ENCODE measurements at places on chromosomes 7 and 10. TPM values are rescaled to one million over a fixed set of nuclear protein-coding genes. Genes with fewer than 3 reads are reported as not detected.
A peak's percentile ranks its signal among the peaks of the same experiment; 100 is the strongest.

SEMA3D gene
- not detected for total RNA-seq

LIPM gene
- not detected for total RNA-seq

TET1 gene
- under 0.01 TPM for total RNA-seq

CCDC172 gene
- total RNA-seq: not detected

POU6F2 gene
- total RNA-seq: not detected

CREB5 gene
- 1.3 TPM for total RNA-seq

ANKRD61 gene
- not detected for total RNA-seq

GRCh38 chr7:108557617-108558016 is 11.9 kb downstream of the THAP5 start:
- no peak for DNase-seq

GRCh38 chr10:19952224-19953010 is 136.2 kb downstream of the PLXDC2 start:
- no peak for DNase-seq

DNA sequence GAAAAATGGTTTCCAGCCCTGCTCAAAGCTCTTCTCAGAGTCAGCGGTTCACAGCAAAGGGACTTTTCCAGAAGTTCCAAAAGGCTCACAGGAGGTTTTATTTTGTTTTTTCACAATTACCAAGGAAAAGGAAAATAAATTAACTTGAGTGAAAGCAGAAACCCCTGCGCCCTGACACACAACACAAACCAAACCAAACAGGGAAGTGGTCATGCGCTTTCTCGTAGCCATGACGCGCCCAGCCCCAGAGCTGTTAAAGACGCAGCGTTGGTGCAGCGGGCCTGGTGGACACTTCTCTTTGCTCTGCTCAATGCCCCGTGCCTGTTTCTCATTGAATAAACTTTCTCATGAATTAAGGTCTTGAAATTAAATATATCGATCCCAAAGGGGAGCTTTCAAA is 134.4 kb upstream of the LYZL2 start:
- DNase-seq: no peak

DNA sequence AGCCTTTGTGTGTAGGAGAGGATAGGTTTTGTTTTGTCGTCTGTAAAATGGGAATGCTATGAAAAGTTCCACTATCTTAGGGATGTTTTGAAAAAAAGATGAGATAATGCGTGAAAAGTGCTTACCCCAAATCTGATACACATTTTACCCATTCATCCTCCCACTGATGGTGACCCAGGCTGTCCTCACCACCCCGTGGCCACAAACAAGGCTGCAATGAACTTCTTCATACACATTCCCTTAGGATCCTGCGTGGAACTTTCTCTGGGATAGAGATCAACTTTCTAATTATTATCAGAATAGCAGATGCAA is 399 bp upstream of the OGDHL start:
- DNase-seq: no peak

GRCh38 chr7:30612658-30613265 is 18.1 kb downstream of the GARS1 start:
- DNase-seq: no peak

DNA sequence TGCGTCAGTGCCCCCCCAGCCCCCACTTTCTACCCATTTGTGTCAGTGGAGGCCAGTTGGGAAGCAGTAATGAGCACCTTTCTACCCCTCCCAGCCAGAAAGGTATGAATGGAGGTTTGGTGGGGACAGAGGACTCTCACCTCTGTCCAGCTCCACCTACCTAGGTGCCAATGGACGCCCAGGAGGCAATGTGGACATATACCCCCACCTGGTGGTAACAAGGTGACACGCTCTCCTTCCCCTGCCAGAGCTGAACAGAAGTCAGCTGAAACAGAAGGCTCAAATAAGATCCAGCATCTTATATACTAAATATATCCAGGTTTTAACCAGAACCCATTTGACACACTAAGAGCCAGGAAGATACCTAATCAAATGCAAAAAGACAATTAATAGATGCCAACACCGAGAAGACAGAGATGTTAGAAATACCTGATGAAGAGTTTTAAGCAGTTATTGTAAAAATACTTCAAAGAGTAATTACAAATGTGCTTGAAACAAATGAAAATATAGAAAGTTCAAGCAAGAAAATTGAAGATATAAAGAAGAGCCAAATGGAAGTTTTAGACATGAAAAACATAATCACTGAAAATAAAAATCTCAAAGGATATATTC is 18.4 kb upstream of the SORCS3 start:
- DNase-seq: peak; percentile 61

DNA sequence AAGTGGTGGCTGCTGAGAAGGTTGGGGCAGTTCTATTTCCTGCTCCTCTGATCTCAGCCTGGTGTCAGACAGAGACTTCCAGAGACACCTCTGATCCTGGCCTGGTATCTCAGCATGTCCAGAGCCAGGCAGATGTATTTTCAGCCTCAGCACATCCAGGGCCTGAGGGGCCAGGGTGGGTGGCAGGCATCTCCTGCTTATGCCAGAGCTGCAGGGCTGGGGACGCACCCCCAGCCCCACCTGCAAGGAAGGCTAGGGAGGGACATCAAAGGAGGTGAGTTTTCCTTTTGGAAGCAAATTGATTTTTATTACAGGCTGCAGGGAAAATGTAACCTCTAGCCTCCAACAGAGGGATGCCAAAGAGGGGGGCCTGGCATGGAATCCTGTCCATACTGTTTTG is 36.7 kb downstream of the CFAP46 start:
- DNase-seq: no peak

DNA sequence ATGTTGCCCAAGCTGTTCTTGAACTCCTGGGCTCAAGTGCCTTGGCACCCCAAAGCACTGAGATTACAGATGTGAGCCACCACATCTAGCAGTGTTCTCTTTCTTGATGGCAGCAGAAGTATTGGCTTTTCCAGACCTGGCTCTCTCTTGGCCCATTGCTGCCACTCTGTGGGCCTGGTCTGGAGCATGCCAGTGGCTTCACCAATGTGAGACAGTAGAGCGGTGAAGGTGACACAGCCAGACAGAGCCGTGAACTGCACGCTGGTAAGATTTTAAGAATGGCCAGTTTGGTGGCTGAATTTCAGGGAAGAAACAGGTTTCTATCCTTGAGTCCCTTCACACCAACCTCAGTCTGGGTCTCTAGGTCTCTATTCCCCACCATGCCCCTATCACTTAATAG is 552.7 kb upstream of the NRP1 start:
- DNase-seq: no peak

- DNase-seq: no peak
Observed at GRCh38 chr10:100349087-100349486, 2.1 kb downstream of the SCD start.

- DNase-seq: peak; percentile 55
Observed at GRCh38 chr10:90787393-90788198, 70.2 kb downstream of the HTR7 start.

- no peak for DNase-seq
Observed at GRCh38 chr10:12589791-12590190, 240.4 kb downstream of the CAMK1D start.

DNA sequence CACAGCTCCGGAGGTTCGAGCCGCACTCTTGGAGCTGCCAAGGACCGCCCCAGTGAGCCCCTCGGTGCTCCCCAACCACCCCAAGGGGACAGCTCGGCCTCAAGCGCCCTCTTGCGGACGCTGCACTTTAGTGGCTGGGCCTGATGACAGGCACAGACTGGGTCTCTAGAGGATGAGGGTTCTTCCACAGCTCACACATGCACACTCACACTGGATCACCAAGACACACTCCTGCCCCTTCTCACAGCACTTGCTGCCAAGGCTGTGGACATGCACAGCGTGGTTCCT is 2.1 kb downstream of the RET start:
- DNase-seq: peak; percentile 42

- DNase-seq: no peak
Observed at GRCh38 chr10:71763352-71764127, 9.8 kb downstream of the VSIR start.

GRCh38 chr7:114703677-114704076 is 218.2 kb upstream of the MDFIC start:
- no peak for DNase-seq

- DNase-seq: no peak
Observed at GRCh38 chr7:35241884-35242283, 12.0 kb downstream of the TBX20 start.

DNA sequence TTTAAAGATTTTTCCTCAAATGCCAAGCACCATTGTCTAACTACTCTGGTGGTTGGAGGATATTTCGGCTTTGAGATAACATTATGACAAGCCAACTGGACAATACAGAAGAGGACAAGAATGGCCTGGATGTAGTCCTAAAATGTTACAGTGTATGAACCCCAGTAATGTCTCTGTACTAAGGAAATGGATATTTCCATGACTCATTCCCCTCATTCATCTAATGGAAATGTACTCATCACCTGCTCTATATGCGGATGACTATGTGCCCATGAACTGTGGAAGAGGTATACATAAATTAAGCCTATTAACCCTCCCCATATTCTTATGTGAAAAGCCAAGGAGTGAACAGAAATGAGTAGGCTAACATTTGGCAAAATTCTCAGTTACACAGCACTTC is 207.9 kb downstream of the CACNA2D1 start:
- DNase-seq: no peak

GRCh38 chr7:11988186-11988585 is 156.2 kb upstream of the THSD7A start:
- no peak for DNase-seq
